EH (cell line): ENCODE measurements at places on chromosomes 16 and 17.

GRCh38 chr16:83886199-83886971 is 12.5 kb upstream of the MLYCD start:
- no peak for DNase-seq

GRCh38 chr17:38439436-38439835 is 11.2 kb downstream of the ARHGAP23 start:
- no peak for DNase-seq

- DNase-seq: no peak
Observed at GRCh38 chr16:4241258-4241927, 487 bp downstream of the SRL start.

DNA sequence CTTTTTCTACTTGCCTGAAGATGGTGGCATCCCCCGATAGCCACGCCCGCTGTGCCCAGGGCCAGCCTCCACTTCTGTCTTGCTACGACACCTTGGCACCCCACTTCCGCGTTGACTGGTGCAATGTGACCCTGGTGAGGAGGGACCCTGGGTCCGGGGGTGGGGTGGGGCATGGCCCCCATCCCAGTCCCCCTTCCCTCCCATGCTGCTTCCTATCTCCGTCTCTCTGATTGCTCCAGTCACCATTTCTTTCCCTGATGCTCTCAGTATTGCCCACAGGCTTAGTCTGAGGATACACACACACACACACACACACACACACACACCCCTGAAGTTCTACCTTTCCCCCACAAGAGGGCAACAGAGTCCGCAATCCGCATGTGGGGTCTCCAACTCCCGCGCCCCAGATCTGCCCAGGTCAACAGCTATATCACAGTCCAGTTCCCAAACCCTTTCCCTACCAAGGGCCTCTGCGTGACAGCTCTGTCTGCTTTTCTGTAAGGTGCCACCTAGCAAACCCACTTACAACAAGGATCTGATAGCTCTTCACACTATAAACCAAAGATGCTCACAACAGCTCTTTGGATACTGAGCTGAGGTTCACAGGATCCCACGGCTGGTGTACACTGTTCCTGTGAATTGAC is 3.4 kb downstream of the SGCA start:
- peak; percentile 74 for DNase-seq

DNA sequence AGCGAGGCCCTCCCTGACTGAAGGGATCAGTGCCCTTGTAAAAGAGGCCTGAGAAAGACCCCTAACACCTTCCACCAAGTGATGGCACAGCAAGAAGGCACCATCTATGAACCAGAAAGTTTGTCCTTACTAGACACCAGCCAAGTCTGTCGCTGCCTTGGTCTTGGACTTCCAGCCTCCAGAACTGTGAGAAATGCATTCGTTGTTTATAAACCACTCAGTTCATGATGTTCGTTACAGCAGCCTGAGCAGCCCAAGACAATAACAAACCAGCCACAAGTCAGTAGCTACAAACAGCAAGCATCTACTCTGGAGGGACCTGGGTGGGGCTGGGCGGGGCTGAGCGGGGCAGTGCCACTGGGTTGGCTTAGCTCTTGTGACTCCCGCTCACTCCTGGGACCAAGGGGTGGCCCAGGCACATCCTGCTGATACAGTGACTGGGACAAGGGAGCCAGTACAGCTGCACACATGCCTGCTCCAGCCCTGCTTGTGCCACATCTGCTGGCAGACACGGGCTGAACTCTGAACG is 234.9 kb downstream of the IRF8 start:
- no peak for DNase-seq

DNA sequence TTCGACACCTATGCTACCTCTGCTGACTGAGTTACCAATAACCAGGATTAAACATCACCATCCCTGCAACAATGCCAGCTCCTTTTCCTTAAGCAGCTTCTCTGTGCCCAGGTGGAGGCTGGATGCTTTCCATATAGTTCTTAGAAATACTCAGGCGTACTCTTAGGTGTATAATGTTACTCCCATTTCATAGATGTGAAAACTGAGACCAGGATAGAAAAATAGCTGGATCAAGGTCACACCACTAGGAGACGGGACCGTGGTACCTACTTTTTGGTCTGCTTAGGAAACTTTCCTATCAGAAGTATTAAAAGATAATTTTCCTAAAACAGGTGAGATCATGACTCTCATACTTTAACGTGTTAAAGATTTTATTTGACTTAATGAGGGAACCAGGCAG is 141.7 kb upstream of the RPL38 start:
- DNase-seq: no peak

- peak; percentile 32 for DNase-seq
Observed at GRCh38 chr16:67708368-67708771, 10.7 kb downstream of the GFOD2 start.

DNA sequence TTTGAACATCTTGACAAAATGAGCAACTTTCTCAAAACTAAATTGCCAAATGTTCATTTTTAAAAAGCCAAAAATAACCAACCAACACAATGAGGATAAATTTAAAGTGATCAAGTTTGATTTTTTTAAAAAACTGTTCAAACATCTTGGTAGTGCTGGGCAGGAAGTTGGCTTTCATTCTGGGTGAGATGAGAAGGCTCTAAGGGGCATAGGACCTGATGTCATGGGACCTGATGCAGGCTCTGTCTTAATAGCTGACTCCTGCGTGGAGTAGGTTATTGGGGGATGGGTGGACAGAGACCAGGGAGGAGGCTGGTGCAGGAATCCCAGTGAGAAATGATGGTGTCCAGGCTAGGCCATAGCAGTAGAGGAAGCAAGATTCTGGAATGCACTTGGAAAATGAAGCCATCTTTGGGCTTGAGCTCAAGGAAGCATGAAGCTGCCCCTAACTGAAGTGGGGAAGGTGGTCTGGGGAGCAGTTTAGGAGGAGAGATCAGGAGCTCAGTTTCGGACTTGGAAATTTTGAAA is 20.4 kb downstream of the NLRC5 start:
- no peak for DNase-seq

GRCh38 chr17:79664930-79665737 is 54.3 kb upstream of the RBFOX3 start:
- peak; percentile 16 for DNase-seq

DNA sequence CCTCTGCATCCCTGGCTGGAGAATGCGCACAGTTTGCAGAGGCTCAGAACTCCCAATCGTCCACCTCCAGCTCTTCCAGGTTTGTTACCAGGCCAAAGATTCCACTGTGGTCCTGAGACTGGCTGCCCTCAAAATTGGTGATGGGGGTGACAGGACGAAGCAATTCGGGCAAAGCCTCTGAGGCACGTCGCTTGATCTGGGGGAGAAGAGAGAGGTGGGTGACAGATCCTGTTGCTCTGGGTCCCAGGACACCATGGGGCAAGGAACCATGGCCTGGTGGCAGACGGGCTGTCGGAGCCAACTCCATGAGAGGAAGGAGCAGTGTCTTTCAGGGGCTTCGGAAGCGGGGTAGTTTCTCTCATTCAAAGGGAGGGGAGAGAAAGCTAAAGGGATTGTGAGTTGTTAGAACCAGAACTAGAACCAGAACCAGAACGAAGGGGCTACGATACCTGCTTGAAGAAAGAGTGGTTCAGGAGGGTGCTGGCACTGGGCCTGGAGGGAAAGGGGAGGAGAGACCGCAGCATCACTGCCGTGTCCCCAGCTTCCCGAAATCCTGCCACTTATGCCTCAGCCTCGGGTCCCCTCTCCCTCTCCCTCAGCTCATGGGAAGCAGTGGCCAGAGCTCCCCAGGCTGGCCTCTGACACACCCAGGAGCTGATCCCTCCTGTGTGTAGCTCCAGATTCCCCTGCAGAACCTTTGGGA is 3.8 kb upstream of the LIMD2 start:
- no peak for DNase-seq

- no peak for DNase-seq
Observed at GRCh38 chr16:84279881-84280280, 14.8 kb upstream of the WFDC1 start.

DNA sequence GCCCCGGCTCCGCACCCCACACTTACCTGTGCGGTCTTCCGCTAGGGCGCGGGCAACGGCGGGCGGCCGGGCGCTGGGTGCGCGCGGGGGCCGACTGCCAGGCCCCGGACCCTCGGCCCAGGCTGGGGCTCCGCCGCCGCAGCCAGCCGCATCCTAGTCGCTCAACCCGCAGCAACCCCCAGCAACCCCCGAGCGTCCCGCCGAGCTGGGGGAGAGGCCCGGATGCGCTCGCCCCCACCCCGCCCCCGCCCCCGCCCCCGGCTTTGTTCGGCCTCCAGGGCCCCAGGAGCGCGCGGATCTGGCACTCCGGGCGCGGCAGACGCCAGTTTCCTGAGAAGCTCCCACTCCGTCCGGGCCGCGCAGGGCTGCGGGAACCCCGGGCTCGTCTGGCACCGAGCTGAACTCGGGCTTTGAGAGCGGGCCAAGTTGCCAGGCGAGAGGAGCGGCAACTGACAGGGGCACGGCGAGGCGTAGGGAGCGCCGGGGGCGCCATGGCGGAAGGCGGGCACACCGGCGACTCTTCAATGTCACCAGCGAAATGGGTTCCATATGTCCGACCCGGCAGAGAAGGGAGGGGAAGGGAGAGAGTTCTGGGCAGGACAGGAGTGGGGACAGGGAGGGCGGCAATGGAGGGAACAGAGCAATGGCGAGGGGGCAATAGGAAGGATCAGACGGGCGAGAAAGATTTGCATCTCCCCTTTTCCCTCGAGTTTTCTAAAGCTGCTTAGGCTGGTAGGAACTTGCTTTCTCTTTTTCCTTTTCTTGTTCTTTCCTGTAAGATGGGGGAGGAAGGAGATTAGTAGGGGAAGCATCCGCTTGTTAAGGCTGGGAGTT is 13.7 kb downstream of the HOXB4 start:
- no peak for DNase-seq

GRCh38 chr17:37086334-37086733 is 137.6 kb downstream of the AATF start:
- no peak for DNase-seq

DNA sequence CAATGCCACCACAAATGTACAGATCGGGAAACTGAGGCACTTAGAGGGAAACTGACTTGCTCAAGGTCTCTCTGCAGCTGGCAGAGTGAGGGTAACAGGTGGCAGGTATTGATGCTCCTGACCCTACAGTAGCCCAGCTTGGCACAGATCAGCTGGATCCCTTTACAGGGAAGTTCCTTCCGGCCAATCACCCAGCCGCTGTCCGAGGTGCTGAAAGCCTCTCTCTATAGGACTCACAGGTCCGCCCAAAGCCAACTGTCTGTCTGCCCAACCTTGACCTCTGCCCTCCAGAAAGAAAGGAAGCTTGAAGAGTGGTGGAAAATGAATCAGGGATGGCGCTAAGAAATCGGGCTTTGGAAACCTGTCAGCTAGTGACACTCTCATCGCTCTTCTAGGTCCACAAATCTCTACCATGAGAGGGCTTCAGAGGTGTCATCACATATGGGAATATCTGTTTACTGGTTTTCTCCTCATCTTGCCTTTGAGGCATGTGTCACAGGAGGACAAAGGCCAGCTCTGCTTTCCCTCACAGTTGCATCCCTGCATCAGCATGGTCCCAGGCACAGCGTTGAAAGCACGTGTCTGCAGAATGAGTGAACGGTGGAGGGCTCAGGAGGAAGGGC is 246.2 kb downstream of the KATNIP start:
- DNase-seq: peak; percentile 58

- DNase-seq: no peak
Observed at GRCh38 chr17:61122326-61122913, 277.2 kb upstream of the TBX2 start.

DNA sequence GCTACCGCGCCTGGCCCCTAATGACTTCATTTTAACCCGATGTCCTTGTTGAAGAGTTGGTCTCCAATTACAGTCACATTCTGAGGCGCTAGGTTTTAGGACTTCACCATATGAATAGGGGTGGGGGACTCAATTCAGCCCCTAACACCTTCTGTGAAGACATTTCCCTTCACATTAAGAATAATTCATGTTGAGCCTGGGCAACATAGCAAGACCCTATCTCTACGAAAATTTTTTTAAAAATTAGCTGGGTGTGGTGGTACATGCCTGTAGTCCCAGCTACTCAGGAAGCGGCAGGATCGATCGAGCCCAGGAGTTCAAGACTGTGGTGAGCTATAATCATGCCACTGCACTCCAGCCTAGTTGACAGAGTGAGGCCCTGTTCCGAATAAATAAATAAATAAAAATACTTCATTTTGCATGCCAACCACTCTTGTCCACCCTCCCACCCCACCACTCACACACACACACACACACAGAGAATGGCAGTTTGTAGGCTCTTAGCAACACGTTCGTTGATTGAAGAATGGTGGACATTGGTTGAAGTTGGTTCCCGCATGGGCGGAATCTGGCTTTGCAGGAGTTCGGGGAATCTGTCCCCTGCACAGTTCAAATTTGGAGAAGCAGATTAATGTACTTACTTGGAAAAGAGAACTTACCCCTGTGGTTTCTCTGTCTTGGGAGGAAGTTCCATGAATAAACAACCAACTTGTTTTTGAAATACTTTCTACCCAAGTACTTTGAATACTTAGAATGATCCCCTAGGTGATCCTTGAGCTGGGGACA is 27.8 kb upstream of the TVP23A start:
- no peak for DNase-seq

- no peak for DNase-seq
Observed at GRCh38 chr17:75525806-75526554, 483 bp downstream of the LLGL2 start.

GRCh38 chr17:77206158-77206956 is 65.6 kb downstream of the SEC14L1 start:
- DNase-seq: no peak

DNA sequence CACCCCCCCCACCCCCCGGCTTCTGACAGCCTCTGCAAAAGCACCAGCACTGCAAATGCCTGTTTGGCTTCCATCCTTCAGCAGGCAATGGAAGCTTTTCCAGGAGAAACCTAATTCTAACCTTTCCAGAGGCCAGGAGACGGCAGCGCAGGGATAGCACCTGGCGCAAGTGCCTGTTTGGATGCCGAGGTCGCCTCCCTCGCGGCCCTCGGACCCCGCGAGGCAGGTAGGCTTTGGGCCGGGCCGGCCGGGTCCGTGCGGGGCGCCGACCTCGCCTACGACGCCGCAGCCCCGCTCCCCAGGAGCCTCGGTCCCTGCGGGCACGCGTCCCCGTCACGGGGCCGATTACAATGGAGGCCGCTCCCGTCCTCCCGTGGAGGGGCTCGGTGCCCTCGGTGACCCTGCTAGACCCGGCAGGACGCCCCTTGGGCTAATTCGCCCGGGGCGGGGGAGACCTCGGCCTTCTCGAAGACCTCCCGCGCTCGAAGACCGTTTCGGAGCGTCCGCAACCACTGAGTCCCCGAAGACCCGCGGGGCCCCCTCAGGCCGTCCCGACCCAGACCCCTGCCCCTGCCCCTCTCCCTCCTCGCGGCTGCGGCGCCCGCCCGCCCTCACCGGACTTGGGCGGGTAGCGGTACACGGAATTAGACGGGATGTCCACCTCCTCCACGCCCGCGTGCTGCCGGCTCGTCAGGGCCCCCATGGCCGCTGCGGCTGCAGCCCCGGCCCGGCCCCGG is 587 bp downstream of the RNF157 start:
- no peak for DNase-seq
